Stimulated activated CD4-positive, alpha-beta T cell treated with anti-CD3 and anti-CD28 coated beads, Interleukin-15, amount 100 ng/mL, for 1 hour (primary cell): ENCODE measurements at places on chromosomes 12 and 14.

- no peak for DNase-seq
Measured at GRCh38 chr12:109753959-109754358, 40.3 kb downstream of the FAM222A start.

DNA sequence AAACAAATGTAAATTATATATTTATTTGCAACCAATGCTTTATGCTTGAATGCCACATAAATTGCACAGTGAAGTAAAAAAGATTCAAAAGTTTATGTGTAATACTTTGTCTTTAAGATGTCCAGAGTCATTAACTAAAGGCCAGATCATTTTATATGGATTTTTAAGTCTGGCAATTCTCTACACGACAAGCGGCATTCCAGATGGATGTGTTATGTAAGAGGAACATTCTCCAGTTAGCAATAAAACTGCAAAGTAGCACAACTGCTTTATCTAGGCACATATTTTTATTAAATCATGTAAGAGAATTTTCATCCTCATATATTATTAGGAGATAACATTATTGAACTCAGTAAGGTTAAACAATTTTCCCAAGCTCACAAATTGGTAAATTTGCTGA is 1717.7 kb upstream of the SEL1L start:
- no peak for DNase-seq

DNA sequence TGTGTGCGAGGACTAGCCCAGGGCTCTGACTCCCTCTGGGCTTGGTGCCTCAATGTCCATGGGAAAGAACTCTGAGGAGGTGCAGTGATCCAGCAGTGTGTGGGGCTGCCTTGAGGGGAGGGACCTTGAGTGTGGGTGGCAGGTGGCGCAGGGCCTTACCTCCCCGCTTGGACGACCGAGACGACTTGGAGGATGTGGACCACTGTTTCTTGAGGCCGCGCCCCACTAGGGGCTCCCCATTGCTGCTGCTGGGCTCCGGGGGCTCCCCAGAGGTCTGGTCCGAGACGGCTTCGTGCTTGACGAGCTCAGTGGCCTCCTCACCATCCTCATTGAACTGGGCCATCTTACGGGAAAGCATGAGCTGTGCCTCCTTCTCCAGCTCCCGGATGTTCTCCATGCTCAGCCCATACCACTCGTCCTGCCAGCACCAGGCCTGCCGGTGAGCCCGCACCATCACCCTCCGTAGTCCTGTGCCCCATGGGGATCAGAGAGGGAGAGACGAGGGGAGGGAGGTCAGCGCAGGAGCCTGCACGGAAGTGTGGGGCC is 24.7 kb downstream of the ARL6IP4 start:
- no peak for DNase-seq

DNA sequence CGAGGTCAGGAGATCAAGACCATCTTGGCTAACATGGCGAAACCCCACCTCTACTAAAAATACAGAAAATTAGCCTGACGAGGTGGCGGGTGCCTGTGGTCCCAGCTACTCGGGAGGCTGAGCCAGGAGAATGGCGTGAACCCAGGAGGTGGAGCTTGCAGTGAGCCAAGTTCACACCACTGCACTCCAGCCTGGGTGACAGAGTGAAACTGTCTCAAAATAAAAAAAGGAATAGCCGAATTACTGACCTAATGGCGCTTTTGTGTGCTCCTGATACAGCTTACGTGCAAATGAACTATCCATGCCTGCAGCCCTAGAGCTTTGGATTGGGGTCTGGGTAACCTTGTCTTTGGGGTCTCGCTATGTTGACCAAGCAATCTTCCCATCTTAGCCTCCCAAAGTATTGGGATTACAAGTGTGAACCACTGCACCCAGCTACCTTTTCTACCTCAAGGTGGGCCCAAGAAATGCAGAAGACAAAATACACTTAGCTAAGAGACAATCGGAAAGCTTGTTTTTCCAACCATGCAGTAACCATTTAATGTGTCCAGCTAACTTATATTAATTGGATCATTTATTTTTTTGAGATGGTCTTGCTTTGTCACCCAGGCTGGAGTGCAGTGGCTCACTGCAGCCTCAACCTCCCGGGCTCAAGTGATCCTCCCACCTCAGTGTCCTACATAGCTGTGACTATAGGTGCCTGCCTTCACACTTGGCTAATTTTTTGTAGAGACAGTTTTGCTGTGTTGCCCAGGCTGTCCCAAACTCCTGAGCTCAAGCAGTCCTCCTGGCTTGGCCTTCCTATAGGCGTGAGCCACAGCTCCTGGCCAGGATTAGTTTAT is 5.5 kb downstream of the PABPN1 start:
- no peak for DNase-seq

DNA sequence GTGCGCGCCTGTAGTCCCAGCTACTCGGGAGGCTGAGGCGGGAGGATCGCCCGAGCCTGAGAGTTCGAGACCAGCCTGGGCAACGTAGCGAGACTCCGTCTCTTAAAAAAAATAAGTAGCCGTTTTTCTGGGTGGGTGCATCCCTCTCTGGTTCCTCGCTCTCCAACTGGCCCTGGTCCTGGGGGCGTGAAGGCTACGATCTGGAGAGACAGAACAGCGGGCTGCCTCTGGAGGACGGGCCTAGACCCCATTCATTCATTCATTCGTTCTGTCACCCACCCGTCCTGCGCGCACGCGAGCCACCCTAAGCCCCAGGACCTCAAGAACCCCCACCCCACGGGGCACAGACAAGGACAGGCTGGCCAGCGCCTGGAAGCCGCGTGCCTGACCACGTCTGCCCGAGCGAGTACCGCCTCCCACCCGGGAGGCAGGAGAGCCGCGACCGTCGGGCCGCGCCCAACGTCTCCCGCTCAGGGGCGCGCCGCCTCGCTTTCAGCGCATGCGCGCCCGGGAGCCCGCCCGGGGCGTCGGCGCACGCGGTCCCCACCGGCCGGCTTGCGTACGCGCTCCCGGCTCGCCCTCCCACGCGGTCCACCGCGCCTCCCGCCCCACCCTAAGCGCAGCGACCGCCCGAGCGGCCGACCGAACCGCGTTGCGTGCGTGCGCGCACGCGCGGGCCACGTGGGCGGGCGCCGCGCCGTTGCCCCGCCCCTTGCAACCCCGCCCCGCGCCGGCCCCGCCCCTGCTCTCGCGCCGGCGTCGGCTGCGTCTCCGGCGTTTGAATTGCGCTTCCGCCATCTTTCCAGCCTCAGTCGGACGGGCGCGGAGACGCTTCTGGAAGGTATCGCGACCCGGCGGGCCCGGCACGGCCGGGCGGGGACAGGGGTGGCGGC is at the start of gene RAN:
RAN (plus strand) TSS at position 781 of the 893 bp plus-strand sequence. CDS start 528 bp downstream, outside the sequence.
- DNase-seq: peak; percentile 91

DNA sequence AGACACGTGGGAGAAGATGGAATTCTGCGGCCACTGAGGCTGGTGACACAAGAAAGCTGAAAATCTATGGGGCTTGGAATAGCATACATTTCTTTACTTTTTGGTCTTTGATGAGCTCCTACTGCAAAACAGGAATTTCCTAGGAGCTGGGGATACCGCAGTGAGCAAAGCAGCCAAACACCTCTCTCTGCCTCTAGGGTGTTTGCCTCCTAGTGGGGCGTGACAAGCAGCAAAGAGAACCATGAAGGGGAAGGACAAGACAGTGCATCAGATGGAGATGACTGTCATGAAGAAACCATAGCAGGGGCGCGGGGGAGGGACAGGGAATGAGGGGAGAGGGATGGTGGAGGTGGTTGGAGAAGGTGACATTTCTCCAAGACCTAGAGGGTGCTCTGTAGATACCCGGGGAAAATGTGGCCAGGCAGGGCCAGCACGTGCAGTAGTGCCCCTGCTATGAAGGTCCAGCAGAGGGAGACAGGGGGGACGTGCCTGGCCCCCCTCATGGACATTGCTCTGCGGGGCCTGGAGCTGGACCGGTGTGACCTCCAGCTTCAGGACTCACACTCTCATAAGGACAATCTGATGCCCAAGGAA is 58.6 kb downstream of the SERPINA3 start:
- no peak for DNase-seq

GRCh38 chr12:105047308-105047707 is 37.0 kb downstream of the ALDH1L2 start:
- no peak for DNase-seq

DNA sequence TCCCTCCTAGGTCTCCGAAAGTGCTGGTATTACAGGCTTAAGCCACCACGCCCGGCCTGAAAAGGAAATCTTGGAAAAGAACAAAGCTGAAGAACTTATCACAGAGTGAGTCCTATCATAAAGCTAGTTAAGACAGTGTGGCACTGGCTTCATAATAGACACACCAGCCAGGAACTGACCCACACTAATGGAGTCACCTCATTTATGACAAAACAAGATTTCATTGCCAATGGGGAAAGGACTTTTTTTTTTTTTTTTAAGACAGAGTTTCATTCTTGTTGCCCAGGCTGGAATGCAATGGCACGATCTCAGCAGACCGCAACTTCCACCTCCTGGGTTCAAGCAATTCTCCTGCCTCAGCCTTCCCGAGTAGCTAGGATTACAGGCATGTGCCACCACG is 15.7 kb downstream of the KDM2B start:
- no peak for DNase-seq

GRCh38 chr12:116125956-116126566 is 151.4 kb downstream of the MED13L start:
- no peak for DNase-seq

DNA sequence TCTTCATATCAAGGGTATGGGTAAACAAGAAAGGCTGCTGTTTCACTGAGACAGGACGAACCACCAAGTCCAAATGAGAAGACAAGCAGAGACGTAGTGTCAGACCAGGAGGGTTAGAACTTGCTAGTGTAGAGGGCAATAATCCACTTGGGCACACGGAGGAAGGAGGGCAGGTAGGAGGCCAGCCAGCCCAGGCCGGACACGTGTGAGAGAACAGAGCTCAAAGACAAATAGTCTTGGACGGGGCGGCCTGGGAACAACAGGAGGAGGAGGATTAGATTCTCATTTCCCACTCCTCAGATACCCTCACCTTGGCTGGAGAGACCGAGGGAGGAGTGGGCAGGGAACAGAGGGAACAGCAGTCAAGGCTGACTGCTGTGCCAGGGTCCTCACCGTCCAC is 8.8 kb downstream of the DHRS1 start:
- DNase-seq: no peak

GRCh38 chr12:4084573-4084972 is 189.0 kb upstream of the CCND2 start:
- no peak for DNase-seq

DNA sequence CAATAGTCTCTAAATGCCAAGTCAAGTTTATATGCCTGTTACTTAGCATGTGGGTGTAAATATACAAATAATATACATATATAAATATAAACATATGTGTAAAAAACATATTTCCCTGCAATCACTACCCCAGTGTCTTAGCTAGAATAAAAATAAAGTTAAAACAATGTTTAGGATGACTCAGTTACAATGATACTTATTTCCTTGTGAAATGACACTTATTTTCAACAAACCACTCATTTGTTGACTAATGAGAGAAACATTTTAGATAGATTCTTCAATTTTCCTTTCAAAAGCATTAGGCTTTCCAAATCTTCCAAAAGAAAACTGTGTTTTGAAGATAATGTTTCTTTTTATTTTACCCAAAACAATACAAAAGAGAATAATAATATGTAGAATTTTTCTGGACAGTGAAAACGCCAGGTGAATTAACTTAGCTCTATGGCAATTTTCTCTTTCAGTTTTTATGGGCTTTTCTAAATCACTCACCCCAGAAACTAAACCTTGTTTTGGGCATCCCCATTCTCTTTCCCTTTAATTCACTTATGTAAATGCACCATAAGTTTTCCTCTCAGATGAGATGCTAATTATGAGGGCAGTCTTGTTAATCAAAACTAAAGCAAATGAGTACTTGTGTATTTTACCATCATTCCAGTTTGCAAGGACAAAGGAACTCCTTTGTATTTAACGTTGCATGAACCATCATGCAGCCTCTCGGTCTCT is 465.9 kb downstream of the BCAT1 start:
- no peak for DNase-seq

DNA sequence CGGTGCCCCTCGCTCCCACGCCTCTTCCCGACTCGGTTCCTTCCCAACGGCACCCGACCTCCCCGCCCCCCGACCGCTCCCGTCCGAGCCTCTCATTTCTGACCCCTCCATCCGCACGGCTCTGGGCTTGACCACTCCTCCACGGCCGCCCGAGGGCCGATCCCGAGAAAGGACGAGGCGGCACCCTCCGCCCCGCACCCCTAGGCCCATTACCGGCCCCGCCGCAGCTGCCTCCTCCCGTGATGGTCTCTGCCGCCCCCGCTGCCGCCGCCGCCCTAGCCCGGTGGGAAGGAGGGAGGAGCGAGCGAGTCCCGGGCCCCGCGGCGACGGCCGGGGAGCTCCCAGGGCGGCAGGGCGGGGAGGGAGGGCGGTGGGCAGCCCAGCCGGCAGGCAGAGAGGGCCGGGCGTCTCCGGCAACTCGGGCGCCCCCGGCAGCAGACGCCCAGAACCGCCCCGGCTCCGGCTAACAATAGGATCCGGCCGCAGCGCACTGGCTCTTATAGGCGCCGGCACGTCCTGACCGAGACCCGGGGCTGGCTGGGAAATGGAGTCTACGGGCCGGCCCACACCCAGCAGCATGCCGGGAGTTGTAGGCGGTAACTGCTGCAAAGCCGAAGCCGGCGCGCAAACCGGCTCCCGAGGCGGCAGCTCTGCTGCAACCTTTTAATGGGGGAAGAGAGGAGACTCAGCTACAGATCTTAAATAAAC is at the start of gene CSRNP2:
CSRNP2 (minus strand) TSS at position 471 of the 708 bp plus-strand sequence. CDS start 7,035 bp downstream, outside the sequence.
- peak; percentile 84 for DNase-seq

DNA sequence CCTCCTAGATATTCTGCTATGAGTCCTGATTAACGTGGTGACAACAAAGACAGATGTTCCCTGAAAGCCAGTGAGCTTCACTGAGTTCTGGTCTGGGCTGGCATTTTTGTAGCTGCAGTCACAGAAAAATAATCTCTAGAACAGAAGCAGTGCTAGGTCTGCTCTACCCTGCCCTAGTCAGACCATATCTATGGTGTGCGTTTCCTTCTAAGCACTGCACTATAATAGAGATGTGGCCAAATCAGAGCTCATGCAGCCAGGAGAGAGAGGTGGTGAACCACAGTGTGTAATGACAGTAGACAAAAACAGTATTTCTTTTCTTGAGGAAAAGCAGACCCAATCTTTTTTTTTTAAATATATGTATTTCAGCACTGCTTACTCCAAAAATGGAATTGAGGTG is 76.3 kb downstream of the CMAS start:
- no peak for DNase-seq

- DNase-seq: no peak
Measured at GRCh38 chr12:20985399-20985798, 145.6 kb upstream of the SLCO1B1 start.

DNA sequence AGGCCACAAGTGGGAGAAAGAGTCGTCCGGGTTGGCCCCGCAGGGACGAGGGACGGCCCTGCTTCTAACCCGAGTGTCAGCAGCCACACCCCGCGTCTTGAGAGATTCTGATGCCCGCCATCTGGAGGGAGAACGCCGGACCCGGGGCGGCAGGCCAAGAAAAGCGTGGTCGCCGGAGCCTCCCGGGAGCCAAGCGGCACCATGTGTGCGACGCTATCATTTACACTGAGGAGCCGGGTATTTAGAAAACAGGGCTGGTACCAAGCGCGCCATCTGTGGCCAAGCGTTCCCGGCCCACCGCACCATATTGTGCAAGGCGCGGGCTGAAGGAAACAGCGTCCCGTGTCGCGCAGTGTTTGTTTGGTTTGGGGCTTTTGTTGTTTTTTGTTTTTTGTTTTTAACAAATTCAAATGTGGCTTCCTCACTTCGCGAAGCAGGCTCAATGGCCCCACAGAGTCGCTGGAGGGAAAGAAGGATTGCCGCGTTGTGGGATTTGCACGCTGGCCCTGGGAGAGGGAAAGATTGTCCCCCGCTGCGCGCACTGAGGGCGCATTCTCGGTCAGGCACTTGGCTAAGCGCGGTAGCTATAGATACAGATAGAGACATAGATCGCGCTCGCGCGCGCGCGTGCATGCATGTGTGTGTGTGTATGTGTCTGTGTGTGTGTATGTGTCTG is 153.8 kb downstream of the BCL11B start:
- no peak for DNase-seq
